ENCODE measurements at places on chromosomes 6 and 20. TPM values are rescaled to one million over a fixed set of nuclear protein-coding genes. Genes with fewer than 3 reads are reported as not detected.

Gene TBC1D22B
- total RNA-seq = 12.5 TPM

- peak; percentile 57 for DNase-seq
These were observed 137.5 kb upstream of the SLC24A3 start for GRCh38 chr20:19074828-19075516.

DNA sequence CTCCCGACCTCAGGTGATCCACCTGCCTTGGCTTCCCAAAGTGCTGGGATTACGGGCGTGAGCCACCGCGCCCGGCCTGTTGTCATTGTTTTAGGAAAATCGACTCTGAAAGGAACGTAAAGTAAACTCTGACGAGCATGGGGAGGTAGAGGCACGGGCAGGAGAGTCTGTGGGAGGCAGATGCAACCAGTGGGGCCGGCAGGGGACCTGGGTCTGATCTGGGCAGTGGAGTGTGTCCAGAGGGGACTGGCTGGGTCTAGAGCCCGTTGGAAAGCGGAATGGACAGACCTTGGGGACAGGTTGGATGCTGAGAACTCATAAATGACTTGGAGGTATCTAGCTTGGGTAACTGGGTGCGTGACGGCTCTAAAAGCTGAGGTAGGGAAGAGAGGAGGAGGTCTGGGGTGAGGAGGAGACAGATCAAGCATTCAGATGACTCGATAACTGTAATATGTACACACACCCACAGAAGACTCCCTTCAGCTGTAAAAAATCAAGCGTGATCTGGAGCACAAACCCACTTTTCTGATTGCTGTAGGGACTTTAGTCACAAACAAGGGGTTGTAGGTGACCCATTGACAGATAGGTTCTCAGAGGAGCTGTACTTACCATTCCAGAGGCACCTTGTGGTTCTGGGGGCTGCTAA lies 22.4 kb downstream of the MANBAL start:
- no peak for DNase-seq

DNA sequence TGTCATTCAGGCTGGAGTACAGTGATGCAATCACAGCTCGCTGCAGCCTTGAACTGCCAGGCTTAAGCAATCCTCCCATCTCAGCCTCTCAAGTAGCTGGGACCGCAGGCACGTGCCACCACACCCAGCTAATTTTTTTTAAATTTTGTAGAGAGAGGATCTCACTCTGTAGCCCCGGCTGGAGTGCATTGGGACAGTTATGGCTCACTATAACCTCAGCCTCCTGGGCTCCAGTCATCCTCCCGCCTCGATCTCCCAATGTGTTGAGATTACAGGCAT lies 86.5 kb downstream of the SERAC1 start:
- DNase-seq = no peak

DNA sequence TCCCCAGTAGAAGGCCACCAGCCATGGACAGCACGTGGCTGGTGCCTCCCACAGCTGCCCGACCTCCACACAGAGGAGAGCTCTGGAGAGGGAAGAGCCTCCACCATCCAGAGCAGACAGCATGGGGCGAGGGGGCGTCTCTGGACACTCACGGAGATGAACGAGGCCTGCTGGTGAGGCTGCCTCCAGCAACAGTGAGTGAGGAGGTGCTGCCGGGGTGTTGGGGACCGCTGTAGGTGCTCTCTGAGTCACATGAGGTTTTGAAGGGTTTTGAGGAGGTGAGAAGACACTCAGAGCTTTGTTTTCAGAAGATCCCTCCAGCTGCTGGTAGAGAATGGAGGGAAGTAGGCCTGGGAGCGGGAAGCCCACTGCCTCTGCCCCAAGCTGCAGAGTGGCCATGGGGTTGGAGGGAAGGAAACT lies 65.6 kb downstream of the THBS2 start:
- no peak for DNase-seq

- DNase-seq = no peak
These were observed 26.5 kb downstream of the COL11A2 start for GRCh38 chr6:33165581-33166258.

All from ureter (tissue), 1 donor.